ENCODE measurements at places on chromosomes 6 and 20. TPM values are rescaled to one million over a fixed set of nuclear protein-coding genes. Genes with fewer than 3 reads are reported as not detected.

GSTA1 gene
- 0.44 TPM for total RNA-seq

HLA-DPA1 gene
- 8.7 TPM for total RNA-seq

HLA-DRA gene
- total RNA-seq = 200 TPM

MAP7 gene
- total RNA-seq = 25.7 TPM

CPXM1 gene
- total RNA-seq = 3.8 TPM

FRK gene
- 10.7 TPM for total RNA-seq

CALHM5 gene
- 0.13 TPM for total RNA-seq

F13A1 gene
- total RNA-seq = 67.7 TPM

LAMA5 gene
- 120 TPM for total RNA-seq

TMEM170B gene
- 2.7 TPM for total RNA-seq

- no peak for DNase-seq
Observed at GRCh38 chr20:8413691-8414090, 281.6 kb downstream of the PLCB1 start.

DNA sequence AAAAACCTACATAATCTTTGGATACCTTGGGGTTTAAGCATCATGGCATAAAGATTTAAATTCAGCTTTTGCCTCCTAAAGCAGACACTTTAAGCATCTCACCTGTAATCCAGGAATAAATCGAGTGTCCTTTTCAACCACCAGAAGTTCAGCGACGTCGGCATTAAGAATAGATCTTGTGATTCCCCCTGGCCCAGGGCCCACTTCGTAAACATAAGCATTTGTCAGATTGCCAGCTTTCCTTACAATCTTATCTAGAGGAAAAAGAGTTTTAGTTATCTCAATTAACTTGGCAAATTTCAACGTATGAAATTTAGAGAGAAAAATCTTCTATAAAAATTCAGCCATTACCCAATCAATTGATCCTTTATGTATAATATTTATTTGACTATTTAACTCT, 3.2 kb downstream of the TFB1M start:
- DNase-seq = no peak

DNA sequence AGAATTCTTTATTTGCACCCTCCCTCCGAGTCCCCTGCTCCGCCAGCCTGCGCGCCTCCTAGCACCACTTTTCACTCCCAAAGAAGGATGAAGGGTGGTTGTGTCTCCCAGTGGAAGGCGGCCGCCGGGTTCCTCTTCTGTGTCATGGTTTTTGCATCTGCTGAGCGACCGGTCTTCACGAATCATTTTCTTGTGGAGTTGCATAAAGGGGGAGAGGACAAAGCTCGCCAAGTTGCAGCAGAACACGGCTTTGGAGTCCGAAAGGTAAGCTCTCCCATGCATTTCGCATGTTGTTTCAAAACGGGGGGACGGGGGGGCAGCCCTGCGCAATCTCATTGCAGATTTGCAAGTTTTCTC, 357 bp downstream of the PCSK2 start:
- DNase-seq = no peak

GRCh38 chr20:45368221-45368980, 5.4 kb downstream of the SYS1 start:
- DNase-seq = no peak

DNA sequence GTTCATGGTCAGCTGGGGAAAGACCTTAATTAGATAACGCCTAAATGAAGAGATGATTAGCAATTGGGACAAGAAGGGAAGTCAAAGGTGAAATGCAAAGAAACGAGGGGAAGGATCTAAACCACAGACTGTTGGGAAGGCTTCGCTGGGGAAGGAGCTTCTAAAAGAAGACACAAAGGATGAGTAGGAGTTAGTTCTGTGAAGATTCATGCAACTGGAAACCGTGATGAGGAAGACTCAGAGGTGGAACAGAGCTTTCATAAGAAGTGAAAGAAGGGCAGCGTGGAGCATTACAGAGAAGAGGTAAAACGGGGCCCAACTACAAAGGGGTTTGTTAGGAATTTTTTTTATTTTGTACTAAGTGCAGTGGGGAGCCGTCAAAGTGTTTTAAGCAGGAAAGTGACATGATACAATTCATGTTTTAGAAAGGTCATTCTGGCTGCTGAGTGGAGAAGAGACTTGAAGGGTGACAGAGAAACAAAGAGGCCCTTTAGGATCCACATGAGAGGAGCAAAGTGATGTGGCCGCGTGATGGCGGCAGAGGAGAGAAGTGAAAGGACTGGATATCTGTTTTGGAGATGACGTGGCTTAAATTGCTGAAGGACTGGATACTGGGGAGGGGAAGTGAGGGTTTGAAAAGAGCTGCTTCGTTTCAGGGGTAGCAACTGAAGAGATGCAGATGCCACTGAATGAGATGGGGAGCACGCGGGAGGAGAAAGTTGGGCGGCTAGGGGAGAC, 33.6 kb downstream of the TTI1 start:
- no peak for DNase-seq

GRCh38 chr6:130129762-130130246, 92.9 kb downstream of the SAMD3 start:
- no peak for DNase-seq

DNA sequence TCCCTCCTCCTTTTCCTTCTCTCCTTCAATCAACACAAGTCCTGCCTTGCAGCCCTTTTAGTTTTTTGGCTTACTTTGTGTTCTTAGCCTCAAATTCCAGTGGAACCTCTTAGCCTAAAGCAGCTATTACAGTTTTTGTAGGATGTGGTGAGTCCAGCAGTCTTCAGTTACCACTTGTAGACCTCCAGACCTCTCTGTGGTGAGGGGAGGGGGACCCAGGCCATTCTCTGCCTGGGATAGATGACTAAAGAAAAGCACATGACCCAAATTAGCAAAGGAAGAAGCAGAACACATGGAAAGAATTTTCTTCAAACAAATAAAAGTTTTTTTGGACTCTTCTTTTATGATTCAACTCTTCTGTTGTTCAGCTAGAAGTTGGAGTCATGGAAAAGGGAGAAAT, 246.5 kb downstream of the HAO1 start:
- DNase-seq = no peak

DNA sequence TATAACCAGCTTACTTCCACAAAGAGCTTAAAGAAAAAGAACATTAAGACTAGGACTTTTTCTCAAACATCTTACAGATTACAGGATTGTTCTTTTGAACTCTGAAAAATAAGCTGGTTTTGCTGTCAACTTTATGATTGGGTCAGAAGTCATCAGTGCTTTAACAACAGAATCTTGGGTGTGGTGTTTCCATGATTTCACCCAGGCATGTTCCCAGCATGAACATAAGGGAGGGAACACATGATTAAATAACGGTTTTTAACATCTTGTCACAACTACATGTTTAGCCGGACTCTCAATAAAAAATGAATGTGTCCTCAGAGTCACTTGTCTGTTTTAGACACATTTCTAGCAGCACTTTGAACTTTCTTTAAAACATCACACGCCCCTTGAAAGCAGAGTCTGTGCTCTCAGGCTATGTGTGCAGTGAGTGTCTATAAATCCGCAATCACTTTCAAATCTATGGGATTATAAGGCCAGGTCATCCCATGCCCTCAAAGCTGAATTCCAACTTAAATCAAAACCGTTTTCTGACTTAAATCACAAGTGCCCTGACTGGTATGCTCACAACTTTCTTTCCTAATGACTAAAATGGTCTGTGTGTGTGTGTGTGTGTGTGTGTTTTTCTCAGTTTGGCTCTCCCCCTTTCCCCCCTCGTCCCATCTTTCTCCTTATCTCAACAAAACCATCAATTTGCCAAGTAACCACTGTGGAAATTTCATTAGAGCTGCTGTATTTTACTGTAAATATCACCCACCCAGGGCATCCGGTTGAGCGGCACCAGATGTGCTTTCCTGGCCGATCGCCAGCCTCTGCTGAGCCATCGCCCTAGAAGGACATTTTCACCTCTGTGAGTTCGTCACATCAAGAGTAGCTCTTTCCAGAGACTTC, 216.8 kb upstream of the DTNBP1 start:
- DNase-seq = no peak

GRCh38 chr6:6001443-6001842, 5.3 kb downstream of the NRN1 start:
- DNase-seq = no peak

DNA sequence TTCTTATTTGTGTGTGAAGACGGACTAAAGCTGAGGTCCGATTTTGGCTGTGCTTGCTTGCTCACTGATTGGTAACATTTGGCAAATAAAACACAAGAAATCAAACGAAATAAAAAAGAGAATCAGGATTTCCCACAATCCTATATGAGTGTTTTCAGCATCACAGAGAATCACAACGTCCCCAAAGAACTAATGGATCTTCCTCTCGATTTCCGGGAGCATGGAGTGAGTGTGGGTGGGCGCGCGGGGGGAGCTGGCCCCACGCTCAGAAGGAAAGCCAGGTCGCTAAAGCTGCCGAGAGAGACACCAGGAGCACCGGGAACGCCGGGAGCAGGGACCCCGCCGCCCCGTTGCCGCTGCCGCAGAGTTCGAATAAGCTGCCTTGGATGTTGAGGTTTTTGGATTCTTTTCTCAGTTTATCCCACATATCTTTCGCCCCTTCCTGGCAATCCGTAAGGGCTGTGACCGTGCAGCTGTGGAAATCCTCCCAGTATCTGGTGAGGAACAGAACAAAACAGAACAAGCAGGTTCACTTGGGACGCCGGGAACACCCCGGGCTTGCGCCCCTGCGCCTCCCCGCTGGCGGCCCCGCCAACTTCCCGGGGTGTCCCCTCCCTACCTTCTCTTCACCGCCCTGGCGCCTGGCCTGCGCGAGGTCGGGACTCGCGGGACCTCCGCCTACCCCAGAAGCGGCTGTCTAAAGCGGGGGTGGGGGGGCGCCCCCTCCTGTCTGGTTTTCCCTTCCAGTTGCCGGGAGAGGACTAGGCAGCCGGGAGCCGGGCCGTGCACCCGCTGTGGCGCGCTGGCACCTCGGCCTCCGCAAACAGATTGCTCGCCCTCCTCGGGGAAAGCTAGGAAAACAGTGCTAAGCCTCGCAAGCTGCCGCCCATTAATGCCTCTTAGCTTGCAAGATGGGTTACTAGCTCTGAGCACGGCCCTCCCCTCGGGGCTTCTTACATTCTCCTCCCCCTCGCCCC, 7.7 kb downstream of the NRN1 start:
- DNase-seq = no peak

- DNase-seq = no peak
Observed at GRCh38 chr20:36634342-36634741, 11.7 kb downstream of the SLA2 start.

DNA sequence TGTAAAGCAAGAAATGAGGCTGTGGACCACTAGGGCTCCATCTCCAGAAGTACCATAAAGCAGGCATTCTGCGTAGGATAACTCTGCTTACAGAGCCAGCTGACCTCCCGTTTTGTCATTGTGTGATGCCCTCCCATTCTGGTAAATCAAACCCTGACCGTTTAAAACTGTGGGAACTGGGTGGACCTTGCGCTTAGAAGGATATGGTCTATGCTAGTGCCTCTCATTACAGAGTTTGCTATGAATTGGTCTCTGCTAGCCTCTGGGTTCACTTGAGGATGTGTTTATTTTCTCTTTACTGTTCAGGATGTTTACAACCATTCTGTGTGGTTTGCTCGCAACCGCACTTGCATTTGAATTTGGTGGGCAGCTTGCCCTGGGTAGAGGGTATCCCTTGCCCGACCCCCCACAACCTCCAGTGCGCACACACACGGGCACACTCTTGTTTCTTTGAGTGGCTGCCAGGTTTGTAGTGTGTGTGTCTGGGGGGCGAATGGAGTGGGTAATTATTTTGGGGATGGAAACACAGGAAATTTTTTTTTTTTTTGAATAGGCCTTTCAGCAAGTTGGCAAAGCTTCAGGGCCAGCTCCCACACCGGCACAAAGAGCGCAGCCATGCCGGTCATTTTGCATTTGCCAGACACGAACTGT, 198.3 kb downstream of the JARID2 start:
- DNase-seq = no peak

- DNase-seq = no peak
Observed at GRCh38 chr6:70599187-70599586, 32.5 kb downstream of the SDHAF4 start.

DNA sequence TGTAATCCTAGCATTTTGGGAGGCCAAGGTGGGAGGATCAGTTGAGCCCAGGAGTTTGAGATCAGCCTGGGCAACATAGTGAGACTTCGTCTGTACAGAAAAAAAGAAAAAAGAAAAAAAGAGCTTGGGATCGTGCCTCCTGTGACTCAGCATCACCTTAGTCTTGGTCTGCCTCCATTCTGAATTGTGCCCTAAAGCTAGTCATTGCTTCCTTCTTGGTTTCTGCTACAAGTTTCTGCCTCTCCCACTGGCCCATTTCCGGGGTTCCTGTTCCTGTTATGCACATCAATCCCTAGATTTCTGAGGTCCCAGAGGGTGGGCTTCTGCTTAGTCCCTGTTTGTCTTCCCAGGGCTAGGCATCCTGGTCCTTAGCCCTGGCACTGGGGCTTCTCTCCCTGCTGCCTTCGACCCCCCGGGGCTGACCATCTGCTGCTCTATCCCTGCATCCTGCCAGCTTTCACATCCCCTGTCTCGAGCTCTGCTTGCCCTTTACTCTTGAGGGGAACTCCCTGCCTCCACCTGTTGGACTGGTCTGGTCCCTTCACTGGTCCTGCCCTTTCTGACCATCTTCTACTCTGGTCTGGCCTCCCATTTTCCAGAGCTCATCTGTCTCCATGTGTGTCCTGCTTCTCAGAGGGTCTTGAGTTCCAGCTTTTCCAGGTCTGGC, 77.5 kb upstream of the ESR1 start:
- DNase-seq = no peak

DNA sequence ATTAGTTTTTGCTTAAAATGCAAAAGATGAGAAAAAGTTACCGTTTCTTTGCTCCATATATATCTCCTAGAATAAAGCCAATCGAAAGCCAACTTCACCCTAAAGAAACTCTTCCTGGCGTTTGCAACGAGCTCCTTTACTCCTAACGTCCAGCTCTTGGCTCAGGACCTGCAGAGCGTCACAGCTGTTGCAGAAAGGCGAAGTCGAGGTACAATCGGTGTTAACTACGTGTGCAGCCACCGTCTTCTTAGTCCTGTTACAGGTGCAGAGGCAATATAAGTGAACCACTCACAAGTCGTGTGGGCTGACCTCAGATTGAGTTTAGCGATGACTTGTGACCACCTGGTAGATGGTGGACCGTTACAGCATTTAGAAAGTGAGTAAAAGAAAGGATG, 113.1 kb downstream of the TRIM27 start:
- DNase-seq = no peak

DNA sequence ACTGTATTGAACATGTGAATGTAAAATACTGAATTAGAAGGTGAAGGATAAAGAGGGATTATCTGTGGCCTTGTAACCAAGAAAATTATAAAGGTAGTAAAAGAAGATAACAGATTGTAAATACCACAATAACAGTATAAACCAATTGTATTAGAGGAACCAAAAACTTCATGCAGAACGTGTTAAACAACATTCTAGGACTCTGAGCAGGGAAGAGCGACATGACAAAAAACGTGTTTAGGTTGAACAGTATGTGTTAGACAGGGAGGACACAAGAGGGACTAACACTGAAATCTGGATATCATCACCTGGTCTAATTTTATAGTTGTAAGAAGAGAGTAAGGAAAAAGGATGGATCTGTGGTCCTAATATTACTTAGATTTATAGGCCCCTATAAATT, 259.0 kb upstream of the RUNX2 start:
- DNase-seq = no peak

- DNase-seq = no peak
Observed at GRCh38 chr6:143652841-143653331, 24.9 kb upstream of the PHACTR2 start.

All from esophagus squamous epithelium (tissue), 5 donors.